ENCODE measurements at places on chromosomes 16 and 17.

DNA sequence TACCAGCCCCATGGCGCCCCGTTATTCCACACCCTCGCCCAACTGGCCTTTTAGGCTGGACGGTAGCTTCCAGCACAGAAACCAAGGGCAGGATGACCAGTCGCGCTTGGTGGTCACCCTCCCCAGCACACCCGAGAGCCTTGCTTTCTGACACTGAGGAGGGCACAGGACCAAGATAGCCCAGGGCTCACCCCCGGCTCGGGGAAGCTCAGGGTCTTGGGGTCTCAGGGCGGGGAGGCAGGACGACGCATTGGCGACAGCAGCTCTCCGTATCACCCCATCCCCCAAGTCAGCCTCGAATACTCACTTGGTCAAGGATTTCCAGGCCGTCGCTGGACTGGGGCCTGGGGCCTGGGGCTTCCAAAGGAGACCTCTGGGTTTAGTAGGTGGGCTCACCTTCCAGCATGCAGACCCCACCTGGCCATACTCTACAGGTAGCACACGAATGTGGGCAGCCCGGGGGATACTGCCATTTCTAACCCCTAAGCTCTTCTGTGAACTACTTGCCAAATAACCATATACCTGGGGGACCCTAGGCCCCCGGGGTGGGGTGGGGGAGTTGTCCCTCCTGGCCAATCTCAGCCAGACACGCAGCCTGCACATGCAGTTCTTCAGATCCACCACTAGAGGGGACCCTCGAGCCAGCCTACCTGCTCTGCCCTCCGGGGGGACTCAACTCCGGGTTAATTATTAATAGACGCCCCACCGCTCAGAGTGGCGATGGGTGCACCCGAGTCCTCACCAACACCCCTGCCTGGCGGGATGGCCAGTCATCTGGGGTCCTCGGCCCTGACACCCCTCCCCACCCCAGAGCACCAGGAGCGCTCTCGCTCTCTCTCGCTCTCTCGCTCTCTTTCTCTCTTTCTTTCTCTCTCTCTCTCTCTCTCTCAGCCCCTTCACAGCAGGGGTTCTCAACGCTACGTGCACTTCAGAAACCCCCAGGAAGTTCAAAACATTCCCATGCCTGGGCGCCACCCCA lies 30.0 kb downstream of the TBC1D16 start:
- DNase-seq: no peak

DNA sequence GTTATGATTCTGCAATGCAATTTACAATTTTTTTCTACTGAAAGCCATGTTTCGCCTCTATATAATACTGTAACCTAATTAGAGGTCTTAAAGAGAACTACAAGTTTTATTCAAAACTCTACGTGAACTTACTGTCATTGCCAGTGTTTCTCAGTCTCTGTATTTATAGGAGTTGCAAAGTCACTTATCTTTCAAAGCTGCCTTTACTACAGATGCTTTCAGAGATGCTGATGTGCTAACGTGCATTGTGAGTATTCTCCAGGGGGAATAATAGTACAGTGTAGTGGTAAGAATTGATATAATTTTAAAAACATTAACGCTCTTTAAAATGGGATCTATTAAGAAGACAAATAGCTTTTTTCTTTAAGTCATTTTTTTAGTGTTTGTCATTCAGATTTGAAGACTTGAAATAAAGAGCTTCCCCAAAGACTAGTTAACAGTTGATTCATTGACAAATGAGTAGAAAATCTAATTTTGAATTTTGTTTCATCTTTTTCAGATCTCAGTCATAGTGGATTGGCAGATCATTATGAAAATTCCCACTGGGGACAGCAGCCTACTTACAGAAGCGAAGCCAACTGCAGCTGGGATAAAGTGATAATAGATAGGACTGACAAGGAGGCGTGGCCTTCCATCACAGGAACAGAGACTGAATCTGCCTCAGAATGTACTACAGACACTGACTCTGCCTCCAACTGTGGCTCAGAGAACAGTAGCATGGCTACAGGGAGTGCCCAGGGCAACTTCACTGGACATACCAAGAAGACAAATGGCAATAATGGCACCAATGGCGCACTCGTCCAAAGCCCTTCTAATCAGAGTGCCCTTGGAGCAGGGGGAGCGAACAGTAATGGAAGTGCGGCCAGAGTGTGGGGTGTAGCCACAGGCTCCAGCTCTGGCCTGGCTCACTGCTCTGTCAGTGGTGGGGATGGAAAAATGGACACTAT lies 79.9 kb downstream of the TMC6 start:
- no peak for DNase-seq

GRCh38 chr16:89253548-89254287 lies 36.2 kb downstream of the ZNF778 start:
- no peak for DNase-seq

DNA sequence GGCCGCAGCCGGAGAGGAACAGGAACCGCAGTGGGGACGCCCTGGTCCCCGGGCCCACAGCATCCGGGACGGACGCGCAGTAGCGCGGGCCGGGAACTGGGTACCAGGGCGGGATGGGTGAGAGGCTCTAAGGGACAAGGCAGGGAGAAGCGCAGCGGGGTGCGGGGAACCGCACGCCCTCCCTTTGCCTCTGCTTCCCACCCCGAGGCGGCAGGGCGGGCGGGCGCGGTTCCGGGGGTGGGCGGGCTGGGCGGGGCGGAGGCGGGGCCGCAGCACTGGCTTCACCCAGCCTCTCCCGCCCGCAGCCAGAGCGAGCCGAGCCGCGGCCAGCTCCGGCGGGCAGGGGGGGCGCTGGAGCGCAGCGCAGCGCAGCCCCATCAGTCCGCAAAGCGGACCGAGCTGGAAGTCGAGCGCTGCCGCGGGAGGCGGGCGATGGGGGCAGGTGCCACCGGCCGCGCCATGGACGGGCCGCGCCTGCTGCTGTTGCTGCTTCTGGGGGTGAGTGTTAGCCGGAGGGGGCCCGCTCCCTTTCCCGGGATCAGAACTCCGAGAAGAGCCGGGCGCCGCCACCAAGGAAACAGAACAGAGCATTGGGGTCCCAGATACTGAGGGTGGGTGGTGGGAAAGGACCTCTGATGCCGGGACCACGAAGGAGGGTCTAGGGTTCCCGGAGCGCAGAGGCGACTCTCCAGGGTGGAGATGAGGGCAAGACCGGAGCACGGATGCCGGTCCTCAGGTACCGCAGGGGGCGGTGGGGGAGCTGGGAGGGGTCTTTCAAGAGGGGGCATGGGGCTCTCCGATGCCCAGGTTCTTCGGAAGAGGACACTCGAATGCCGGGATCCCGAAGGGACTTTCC lies at the start of gene NGFR:
TSS of gene NGFR (plus strand) at position 308 of the 856 bp plus-strand sequence. CDS start at position 433, 125 bp downstream.
- peak; percentile 49 for DNase-seq

DNA sequence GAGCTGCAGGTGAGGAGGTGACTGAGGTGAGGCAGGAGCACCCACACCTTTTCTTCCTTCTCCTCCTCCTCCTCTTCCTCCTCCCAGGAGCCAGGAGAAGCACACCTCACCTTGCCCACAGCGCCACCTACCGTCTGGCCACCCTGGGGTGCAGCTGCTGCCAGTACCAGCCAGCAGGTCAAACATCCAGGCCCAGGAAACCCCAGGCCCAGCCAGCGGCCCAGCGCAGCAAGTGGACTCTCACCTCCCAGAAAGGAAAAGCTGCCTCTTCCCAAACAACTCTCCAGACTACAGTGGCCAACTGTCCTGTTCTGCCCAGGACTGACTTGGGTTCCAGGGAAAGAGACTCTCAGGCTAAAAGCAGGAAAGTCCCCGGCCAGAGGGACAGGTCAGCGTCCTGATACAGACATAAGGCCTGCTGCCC lies 22.7 kb downstream of the PEMT start:
- peak; percentile 26 for DNase-seq

GRCh38 chr16:73275448-73275847 lies 227.5 kb upstream of the ZFHX3 start:
- DNase-seq: no peak

DNA sequence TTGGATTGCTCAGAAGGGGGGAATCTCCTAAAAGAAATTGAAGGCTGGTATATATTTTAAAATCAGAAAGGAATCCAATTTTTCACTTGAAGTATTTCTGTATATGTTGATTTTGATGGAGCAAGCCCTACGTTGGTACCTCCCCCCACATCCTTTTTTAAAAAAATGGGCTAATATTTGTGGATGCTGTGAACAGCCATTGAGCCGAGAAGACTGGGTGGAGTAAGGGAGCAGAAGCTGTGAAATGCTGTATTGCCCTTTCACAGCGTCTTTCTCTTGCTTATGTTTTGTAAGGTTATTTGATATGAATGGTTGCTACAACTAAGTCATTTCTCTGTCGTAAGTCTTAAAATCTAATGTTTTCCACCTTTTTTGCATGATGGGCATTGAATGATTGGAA lies 2.3 kb downstream of the PAFAH1B1 start:
- DNase-seq: no peak

- DNase-seq: no peak
These were observed 15.6 kb downstream of the PLEKHG4 start for GRCh38 chr16:67294938-67295361.

GRCh38 chr17:65360961-65361552 lies 200.4 kb downstream of the AXIN2 start:
- no peak for DNase-seq

- no peak for DNase-seq
These were observed 78.5 kb upstream of the NACA2 start for GRCh38 chr17:61669522-61669921.

GRCh38 chr16:14564323-14564722 lies 65.7 kb downstream of the PARN start:
- no peak for DNase-seq

- peak; percentile 80 for DNase-seq
These were observed 10.5 kb downstream of the DBNDD1 start for GRCh38 chr16:90008708-90009145.

GRCh38 chr16:78242239-78242630 lies 142.8 kb downstream of the WWOX start:
- DNase-seq: no peak

- no peak for DNase-seq
These were observed 22.6 kb downstream of the CEP131 start for GRCh38 chr17:81200201-81200600.

GRCh38 chr17:8243827-8244226 lies 4.0 kb downstream of the CTC1 start:
- DNase-seq: no peak

DNA sequence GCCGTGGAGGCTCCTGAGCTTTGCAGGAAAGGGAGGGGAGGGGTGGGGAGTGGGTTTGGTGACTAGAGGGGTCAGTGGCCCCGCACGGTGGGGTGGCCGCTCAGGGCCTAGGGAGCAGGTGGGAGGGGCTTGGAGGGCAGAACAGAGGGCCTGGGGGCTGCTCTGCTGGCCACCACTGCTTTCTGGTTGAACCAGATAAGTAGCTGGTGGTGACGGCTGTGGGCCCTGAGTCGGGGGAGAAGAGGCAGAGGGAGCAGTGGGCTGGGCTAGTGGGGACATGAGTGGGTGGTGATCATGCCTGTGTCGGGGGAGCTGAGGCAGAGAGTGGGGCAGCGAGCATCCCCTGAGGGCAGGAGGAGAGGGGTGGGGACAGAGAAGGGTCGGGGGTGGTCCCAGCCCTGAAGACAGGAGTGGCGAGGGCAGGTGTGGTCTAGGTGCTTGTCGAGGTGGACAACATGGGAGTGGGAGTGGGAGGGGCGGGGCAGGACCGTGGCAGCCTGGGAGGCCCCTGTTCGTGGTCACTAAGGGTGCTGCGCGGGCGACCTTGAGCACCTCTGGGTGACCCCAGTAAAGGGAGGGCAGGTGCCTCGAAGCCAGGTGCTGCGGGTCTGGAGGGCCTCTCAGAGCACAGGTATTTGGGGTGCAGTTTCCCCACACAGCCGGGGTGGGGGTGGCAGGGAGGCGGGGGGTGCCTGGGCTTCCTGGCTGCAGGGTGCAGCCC lies 6.3 kb upstream of the CD7 start:
- DNase-seq: no peak
